H54 (cell line): ENCODE measurements at places on chromosomes 5 and 9.

DNA sequence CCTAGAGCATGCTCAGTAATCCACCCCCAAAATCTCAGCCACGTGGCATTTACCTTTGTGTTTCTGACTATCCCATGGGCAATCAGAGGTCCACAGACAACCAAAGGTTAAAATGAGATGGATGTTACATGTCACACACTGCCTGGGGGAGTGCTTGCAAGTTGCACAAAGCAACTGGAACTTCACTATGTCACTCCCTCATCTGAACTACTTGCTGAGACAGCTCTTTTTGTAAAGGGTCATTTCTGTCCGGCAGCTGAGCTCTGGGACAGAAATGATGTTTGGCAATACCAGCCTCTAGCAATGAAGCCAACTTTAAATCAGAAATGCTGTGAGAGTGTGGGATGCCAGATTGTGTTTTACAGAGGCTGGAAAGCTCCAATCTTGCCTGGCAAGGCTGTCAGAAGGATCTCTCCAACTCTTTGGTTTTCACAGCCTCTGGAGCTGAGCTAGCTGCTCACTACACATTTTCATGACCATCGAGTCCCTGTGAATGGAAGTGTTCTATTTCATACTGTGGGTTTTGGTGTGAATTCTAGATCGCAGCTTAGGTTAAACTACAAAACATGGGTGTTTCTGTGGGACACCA is 66.3 kb upstream of the TMEM215 start:
- no peak for DNase-seq

GRCh38 chr5:7856855-7857254 is 5.9 kb upstream of the CFAP90 start:
- DNase-seq: peak; percentile 33

- no peak for DNase-seq
Observed at GRCh38 chr5:140135127-140135526, 9.4 kb downstream of the IGIP start.

DNA sequence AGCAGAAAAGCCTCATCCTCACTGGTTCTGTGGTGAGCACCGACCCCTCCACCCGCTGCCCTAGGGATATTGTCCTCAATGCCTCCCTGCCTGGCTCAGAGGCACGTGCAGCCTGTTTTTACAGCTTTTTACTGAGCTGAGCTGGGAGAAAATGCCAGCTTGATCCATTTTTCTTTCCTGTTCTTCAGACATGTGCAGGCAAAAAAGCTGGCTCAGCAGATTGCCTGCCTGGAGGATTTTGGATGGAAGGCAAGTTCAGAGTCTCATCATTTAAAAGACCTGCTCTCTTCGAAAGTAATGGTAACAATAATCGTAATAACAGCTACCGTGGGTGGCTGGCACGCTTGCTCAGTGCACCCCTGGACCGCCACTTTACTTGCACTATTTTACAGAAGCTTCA is 135.0 kb upstream of the SMIM23 start:
- DNase-seq: no peak

GRCh38 chr5:81315336-81315735 is 13.9 kb downstream of the ZCCHC9 start:
- DNase-seq: no peak

DNA sequence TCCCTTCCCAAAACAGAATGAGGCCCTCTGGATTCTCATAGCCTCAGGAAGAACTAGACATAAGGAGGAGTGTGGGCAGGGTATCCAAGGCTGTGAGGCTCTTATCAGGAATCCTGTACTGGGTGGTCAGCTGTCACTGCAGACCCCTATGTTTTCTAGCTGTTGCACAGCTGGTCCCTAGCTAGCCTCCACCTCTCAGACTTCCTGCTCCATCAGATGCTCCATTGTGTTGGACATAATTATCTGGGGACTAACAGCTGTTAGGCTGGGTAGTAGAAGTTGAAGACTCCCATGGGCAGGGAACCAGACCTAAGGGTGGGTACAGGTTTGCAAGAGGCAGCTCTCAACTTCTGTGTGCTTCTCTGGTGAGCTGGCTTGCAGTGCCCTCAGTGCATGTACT is 18.4 kb downstream of the FAM219A start:
- no peak for DNase-seq

- DNase-seq: no peak
Observed at GRCh38 chr9:128494108-128494745, 10.3 kb upstream of the GLE1 start.

DNA sequence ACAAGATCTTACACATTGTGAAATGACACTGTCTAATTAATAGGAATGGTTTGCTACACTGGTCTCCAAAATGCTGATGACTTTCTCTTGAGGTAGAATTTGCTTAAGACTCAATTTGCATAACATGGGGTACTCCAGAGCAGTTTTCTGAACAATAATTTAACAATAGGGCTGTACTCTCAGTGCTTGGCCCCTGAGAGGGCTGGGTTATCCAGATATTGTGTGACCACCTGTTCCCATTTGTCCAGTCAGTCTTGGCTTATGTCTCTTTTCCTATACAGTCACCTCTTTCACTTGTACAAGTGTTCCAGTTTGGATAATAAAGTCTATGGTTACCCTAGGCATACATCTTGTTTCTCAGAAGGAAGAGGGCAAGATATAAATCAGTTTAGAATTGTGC is 17.9 kb downstream of the ZSWIM6 start:
- no peak for DNase-seq

DNA sequence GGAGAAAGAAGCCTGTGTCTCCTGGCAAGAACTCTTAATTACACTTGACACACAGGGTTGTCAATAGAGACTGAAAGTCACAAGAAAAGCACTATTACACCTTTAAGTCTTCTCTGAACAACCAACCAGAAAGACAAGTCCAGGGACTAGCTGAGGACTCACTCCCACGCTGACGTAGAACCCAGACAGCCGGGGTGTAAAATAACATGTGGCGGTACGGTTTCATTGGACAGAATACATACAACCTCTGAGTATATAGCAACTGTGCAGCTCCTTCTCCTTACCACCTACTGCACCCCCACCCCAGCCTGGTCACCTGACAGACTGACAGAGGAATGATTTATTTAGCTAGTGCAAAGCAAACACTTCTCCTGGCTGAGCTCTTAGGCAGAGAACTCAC is 103.4 kb upstream of the RASEF start:
- DNase-seq: no peak

GRCh38 chr9:12855066-12855465 is 80.2 kb downstream of the LURAP1L start:
- no peak for DNase-seq

- DNase-seq: no peak
Observed at GRCh38 chr5:134738963-134739661, 764 bp downstream of the CAMLG start.

- no peak for DNase-seq
Observed at GRCh38 chr5:90251447-90251846, 158.1 kb downstream of the CETN3 start.

DNA sequence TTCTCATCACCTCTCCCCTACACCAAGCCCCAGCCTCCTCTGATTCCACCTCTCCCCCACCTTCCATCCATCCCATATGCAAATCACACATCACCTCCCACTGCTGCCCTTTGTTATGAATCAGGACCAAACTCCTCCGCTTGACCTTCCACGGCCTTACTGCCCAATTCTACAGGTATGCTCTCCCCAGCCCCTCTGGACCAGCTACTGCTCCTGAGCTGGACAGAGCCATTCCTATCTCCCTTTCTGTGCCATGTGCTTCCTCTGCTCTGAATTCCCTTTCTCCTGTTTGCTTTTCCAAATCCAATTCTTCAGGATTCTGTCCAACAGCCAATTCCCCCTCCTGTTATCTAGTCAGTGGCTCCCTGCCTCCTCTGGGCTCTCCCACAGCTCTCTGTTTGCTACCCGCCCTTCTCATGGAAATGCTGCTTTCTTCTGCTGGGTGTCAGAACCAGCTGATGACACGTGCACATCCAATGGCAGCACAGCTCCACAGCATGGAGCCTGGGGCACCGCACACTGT is 8.3 kb downstream of the FABP6 start:
- DNase-seq: no peak

GRCh38 chr5:54002779-54003178 is 307.6 kb downstream of the ARL15 start:
- DNase-seq: no peak

DNA sequence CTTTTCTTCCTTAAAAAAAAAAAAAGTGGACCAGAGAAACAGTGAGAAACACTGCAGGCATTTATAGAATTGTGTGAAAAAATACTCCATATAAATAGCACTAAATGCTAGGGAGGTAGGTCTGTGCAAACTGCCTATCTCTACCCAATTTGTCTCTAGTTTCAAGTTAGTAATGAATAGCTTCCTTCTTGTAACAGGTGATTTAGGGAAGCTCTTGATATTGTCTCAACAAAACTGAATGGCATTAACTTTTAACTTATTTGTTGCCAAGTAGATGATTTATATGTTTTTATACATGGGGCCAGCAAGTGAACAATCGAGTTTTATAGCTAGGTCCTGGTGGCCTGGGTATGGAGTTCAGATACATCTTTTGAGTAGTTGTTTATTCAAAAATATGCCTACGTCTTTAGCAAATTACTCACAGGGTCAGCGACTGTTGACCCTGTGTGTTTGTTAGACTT is 283.6 kb downstream of the NR3C1 start:
- no peak for DNase-seq

GRCh38 chr5:2029206-2029605 is 146.5 kb upstream of the IRX4 start:
- no peak for DNase-seq

DNA sequence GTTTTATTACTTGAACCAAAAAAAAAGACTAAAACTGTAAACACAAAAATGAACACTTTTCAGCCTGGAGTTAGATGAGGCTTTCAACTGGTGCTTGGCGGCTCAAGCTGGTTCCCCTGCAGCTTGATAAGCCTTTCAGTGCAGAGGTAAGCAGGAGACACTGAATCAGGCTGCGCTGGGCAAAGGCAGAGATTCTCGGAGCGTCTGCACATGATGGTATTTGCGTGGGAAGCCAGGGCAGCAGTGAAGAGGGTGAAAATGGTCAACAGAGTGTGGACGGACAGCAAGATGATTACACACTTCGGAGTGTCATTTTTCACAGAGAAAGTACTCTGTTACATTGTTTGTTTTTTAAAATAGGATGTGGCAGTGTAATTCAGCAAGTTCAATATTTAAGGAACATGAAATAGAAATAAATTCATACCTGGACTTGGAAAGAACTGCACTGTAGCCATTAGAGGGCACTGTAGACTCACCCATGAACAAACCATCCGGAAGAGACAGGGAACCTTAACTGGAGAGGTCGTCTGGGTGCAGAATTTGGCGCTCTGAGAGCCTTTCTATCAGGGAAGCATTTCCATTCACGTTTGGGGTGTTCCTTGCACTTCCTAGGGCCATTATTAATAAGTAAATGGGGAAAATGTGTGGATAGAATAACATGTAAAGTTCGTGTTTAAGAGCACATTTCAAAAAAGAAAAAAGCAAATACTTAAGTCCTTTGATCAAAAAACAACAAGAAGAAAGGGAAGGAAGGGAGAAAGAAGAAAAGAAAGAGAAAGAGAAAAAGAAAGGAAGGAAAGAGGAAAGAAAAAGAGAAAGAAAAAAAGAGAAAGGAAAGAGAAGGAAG is 69.8 kb downstream of the ICE1 start:
- DNase-seq: peak; percentile 65

GRCh38 chr9:136537411-136537810 is 8.4 kb downstream of the NOTCH1 start:
- DNase-seq: no peak

GRCh38 chr9:14812806-14813205 is 90.3 kb upstream of the CER1 start:
- no peak for DNase-seq

DNA sequence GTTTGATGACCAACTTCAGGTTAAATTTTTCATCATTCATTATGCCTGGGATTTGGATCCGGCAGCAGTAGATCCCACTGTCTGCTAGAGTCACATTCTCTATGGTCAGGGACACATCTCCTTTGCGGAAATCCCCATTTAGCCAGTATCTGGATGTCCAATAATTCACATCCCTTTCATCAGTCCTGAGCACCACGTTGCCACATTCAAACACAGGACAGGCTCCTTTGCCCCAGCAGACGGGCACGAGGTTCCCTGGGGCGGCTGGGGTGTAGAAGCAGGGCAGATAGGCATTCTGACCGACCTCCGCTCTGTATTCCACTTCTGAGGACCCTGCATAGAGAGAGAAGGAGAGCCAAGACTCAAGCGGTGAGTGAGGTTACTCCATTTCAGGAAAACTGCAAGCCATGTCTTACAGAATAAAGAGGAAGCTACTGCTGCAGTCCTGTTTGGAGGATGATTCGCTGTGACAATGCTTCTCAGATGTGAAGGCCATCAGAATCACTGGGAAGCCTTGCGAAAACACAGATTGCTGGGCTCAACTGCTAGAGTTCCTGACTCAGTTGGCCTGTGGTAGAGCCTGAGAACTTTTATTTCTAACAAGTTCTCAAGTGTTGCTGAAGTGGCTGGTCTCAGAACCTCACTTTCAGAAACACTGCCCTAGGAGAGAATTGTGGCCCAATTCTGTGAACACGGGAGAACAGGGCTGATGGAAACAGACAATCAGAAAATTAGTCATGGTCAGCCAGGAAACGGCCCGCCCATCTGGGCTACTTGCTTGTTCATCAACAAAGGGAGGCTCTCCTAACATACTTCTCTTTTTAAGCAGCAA is 2.0 kb downstream of the HAVCR2 start:
- DNase-seq: no peak

- DNase-seq: no peak
Observed at GRCh38 chr5:149641000-149641576, 59.8 kb downstream of the ARHGEF37 start.
